Progenitor cell of endocrine pancreas (in vitro differentiated cells): ENCODE measurements at places on chromosomes 2 and 18.
A peak's percentile ranks its signal among the peaks of the same experiment; 100 is the strongest.

DNA sequence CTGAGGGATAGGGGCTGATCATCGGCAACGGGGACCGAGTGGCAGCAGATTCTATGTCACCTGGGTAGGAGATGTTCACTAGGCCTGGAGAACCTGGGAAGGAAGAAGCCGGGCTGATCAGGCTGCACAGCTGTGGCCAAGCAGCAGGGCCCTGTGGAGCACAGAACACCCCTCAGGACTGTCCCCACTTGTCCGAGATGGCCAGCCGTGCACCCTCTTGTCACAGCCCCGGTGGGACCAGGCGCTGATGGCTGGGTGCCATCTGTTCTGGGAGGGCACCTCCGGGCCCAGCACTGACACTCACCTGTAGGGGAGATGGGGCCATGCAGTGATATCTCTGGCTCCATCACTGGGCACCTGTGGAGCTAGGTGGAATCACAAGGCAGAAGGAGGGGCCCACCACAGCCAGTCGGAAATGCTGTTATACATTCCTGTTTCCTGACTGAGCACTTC is 217.9 kb upstream of the RAB6C start:
- H3K4me1 ChIP-seq: peaks cover 3% of the 10 kb centered on the region
- no peak for DNase-seq
- no peak overlapping the region for H3K4me3 ChIP-seq
- H3K27me3 ChIP-seq: peaks cover 15% of the 10 kb centered on the region
- no peak overlapping the region for H3K27ac ChIP-seq

DNA sequence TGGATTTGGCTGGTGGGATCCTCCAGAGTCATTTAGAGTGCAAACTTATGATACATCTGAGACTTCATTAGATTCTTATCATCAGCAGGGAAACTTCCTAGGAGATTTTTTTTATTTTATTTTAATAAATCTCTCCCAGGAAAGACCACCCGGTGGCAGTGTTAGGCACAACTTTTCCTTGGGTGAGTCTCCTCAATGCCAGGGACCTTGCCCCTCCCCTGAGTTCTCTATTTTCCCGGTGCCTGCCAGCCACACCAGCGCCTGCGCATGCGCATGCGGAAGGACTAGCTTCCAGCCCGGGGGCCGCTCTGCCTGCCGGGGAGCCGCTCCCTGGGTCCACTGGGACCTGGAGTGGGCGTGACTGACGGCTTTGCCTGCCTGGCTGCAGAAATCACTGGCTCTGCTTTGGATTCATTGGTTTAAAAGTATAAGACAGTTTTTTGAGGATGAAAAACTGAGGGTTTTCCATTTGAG is 86.6 kb downstream of the TMEM182 start:
- peaks cover 4% of the 10 kb centered on the region for H3K36me3 ChIP-seq
- peak overlapping the region; percentile 61 for H3K4me3 ChIP-seq
- H3K27me3 ChIP-seq: no peaks in the 10 kb centered on the region
- DNase-seq: peak; percentile 68
- peaks cover 4% of the 10 kb centered on the region for H3K4me1 ChIP-seq

DNA sequence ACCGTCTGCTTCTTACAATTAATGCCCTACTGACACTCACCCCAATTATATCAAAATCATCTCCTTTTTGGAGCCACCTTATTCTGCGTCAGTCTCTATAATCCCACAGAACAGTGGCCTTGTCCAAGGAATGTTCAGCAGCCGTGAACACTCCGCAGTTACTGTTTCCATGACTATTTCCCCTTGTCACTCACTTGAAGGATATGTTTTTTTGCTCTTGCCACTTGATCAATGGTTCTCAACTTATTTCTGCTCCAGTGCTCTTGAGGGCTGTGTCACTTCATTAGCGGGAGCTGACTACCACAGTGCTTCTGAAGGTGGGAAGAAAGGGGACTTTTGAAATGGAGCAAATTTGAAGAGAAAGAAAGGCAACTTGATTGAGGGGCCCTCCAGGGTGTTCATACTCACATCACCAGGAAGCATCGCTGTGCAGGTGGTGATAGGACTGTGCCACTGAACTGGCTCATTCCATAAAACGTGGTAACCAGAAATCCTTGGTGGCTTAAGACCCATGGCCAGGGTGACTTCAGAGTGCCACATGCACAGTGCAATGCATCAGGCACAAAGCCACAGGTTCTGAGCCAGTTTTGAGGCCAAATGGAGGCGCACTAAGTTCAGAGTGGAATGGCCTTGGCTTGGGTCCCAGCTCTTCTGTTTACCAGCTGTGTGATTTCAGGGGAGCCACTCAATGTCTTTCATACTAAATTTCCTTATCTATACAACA is 320.6 kb upstream of the RAB12 start:
- H3K27ac ChIP-seq: no peak overlapping the region
- H3K27me3 ChIP-seq: no peaks in the 10 kb centered on the region
- H3K36me3 ChIP-seq: no peaks in the 10 kb centered on the region
- H3K4me1 ChIP-seq: no peaks in the 10 kb centered on the region
- no peak for DNase-seq

GRCh38 chr2:210363261-210363660 is 48.3 kb upstream of the MYL1 start:
- DNase-seq: no peak
- H3K4me3 ChIP-seq: no peak overlapping the region
- peaks cover 3% of the 10 kb centered on the region for H3K4me1 ChIP-seq
- no peaks in the 10 kb centered on the region for H3K27me3 ChIP-seq

GRCh38 chr2:150212722-150213171 is 274.7 kb downstream of the RND3 start:
- H3K27ac ChIP-seq: no peak overlapping the region
- H3K27me3 ChIP-seq: peaks cover 9% of the 10 kb centered on the region
- DNase-seq: no peak
- no peaks in the 10 kb centered on the region for H3K36me3 ChIP-seq

GRCh38 chr2:105578166-105578565 is 166.5 kb upstream of the NCK2 start:
- DNase-seq: no peak
- no peaks in the 10 kb centered on the region for H3K36me3 ChIP-seq
- no peak overlapping the region for H3K27ac ChIP-seq
- peaks cover 9% of the 10 kb centered on the region for H3K27me3 ChIP-seq
- H3K4me3 ChIP-seq: no peak overlapping the region
- H3K4me1 ChIP-seq: peaks cover 17% of the 10 kb centered on the region

- no peak for DNase-seq
- H3K4me3 ChIP-seq: peak overlapping the region; percentile 84
- peaks cover 56% of the 10 kb centered on the region for H3K4me1 ChIP-seq
Measured at GRCh38 chr2:200309296-200310049, 3.0 kb downstream of the SPATS2L start.

DNA sequence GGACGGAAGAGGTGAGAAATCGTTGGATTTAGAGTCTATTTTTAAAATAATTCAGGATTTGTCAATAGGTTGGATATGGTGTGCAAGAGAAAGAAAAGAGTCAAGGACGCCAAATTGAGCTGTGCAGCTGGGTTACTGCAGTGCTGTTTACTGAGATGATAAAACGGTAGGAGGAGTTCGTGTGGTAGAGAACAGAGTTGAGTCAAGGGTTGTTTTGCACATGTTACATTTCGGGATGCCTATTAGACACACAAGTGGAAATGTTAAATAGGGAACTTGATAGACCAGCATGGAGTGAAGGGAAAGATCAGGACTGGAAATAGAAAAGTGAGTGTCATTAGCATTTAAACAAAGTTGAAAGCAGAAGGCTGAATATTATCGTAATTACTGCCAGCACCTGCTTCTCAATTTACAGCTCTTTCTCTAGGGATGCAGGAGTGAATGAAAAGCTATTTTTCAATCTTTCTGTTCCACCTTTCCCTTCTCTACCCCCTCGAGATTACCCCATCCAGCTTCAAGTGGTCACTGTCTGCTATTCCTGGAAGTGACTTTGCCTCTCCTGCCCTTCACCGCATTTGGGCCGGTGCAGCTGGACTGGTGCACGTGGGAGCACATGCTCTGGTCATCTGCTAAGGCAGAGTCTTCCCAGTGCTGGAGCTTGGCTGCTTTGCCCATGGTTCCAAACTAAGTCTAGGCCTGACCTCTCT is 30.3 kb downstream of the GPR75 start:
- no peaks in the 10 kb centered on the region for H3K27me3 ChIP-seq
- no peak overlapping the region for H3K4me3 ChIP-seq
- DNase-seq: no peak
- no peak overlapping the region for H3K27ac ChIP-seq
- peaks cover 3% of the 10 kb centered on the region for H3K36me3 ChIP-seq
- H3K4me1 ChIP-seq: peaks cover 2% of the 10 kb centered on the region

GRCh38 chr18:30709595-30709994 is 332.9 kb downstream of the DSC3 start:
- no peak overlapping the region for H3K4me3 ChIP-seq
- no peaks in the 10 kb centered on the region for H3K4me1 ChIP-seq
- H3K36me3 ChIP-seq: no peaks in the 10 kb centered on the region

DNA sequence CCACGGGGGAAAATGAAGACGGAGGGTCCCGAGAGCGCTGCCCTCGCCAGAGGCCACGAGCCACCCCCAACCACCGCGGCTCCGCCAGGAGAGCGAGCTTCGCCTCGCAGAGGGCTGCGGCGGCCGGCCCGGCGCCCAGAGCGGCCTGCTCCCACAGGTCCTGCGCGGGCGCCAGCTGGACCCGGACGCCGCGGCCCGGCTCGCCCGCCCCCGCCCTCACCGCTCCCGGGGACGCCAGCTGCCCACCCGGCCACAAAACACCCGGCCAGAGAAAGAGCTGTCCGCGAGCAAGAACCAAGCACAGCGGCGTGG is 709 bp downstream of the PTPN2 start:
- no peak for DNase-seq
- no peaks in the 10 kb centered on the region for H3K27me3 ChIP-seq
- peak overlapping the region; percentile 91 for H3K27ac ChIP-seq
- H3K36me3 ChIP-seq: no peaks in the 10 kb centered on the region
- H3K4me1 ChIP-seq: peaks cover 14% of the 10 kb centered on the region

DNA sequence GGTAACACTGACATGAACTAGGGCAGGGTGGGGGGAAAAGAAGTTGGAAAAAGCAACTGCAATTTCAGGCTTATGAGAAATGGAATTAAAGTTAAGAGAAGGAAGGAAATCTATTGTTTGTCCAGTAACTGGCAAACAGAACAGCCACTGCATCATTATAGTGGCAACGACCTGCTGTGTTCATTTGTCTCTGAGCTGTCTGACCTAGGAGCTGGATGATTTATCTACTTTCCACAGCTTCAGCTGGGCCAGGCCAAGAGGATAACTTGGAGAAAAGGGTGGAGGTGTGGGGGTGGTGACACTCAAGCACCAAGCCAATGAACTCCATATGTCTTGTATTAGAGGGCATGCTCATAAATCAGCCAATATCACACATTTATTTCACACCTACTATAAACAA is 291.5 kb upstream of the KLHL29 start:
- no peak overlapping the region for H3K4me3 ChIP-seq
- DNase-seq: no peak
- H3K27me3 ChIP-seq: no peaks in the 10 kb centered on the region
- no peaks in the 10 kb centered on the region for H3K36me3 ChIP-seq

DNA sequence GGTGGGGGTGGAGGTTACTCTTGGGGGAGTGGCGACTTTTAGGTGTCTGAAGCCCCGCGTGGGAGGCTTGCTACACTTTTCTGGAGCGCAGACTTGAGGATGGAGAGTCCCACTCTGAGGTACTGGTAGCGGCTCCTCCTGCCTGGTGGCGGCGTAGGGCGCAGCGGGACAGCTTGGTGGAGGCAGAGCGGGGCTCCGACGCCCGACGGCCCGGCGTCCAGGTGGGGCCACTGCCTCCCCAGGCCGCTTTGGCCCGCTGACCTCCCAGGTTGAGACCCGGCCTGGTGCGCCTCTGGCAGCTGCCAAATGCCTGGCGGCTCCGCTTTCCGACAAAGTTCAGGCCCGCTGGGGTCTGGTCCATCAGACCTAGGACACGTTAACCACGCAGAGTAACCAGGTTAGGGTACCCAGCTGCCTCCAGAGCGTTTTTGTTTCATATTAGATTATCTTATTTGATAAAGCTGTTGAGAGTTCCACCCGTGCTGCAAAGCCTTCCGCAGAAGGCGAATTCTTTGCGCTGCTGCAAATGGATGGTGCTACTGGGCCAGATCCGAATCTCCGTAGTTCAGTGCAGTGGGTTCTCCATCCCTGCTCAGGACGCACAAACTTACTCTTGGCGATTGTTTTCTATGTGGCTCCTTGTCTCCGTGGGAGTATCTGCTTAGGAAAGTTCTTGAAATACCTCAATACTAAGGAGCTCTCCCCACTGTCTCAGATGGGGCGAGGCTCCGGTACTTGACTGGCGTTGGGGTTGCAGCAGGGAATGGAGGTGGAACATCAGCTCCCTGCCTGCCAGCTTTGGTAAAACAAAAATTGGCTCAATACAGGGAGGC is 405.9 kb downstream of the XIRP2 start:
- H3K27me3 ChIP-seq: peaks cover 7% of the 10 kb centered on the region
- peak overlapping the region; percentile 87 for H3K27ac ChIP-seq
- peaks cover 14% of the 10 kb centered on the region for H3K4me1 ChIP-seq

GRCh38 chr2:88753833-88754584 is 62.5 kb downstream of the RPIA start:
- no peak for DNase-seq
- H3K36me3 ChIP-seq: peaks cover 24% of the 10 kb centered on the region
- no peaks in the 10 kb centered on the region for H3K27me3 ChIP-seq
- H3K4me1 ChIP-seq: no peaks in the 10 kb centered on the region
- no peak overlapping the region for H3K4me3 ChIP-seq
- no peak overlapping the region for H3K27ac ChIP-seq

- H3K27ac ChIP-seq: peak overlapping the region; percentile 95
- H3K36me3 ChIP-seq: peaks cover 11% of the 10 kb centered on the region
- peaks cover 5% of the 10 kb centered on the region for H3K27me3 ChIP-seq
- peak overlapping the region; percentile 98 for H3K4me3 ChIP-seq
- H3K4me1 ChIP-seq: peaks cover 8% of the 10 kb centered on the region
Measured at GRCh38 chr2:121735518-121736074, 1.1 kb downstream of the NIFK start.

- no peak overlapping the region for H3K27ac ChIP-seq
- no peak overlapping the region for H3K4me3 ChIP-seq
- H3K27me3 ChIP-seq: peaks cover 13% of the 10 kb centered on the region
- peaks cover 6% of the 10 kb centered on the region for H3K4me1 ChIP-seq
- no peaks in the 10 kb centered on the region for H3K36me3 ChIP-seq
Measured at GRCh38 chr2:216540920-216541319, 42.3 kb downstream of the RPL37A start.

DNA sequence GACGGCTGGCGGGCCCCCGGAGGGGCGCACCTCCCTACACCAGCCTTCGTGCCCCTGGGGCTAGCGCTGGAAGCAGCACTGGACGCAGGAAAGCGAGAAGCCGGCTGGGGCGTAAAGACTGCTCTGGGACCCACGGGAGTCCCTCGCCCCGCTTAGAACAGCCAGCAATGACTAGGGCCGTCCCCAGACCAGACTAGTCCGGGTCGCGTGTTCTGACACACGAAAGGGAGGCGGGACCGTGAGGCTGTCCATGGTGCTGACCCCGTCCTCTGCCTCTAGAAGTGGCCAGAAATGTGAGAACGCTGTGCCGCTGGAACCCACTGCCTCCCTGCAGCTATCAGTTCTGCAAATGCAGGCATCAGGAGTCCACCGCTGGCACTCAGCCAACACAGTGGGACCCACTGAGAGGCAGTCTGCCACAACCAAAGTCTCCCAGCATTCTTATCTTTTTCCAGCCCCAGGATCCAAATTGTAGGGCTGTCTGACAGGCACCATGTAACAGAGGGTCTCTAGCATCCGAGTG is at the start of gene UCN:
UCN (minus strand) TSS at position 87 of the 523 bp plus-strand sequence. CDS start 550 bp downstream, outside the sequence.
- DNase-seq: peak; percentile 58
- no peak within 1 kb of the TSS for H3K4me3 ChIP-seq
- H3K27me3 ChIP-seq: peaks cover 50% of the 10 kb centered on the region
- H3K27ac ChIP-seq: no peak within 1 kb of the TSS
- H3K36me3 ChIP-seq: peaks cover 7% of the 10 kb centered on the region
- no peaks in the 10 kb centered on the region for H3K4me1 ChIP-seq

- peaks cover 2% of the 10 kb centered on the region for H3K27me3 ChIP-seq
- H3K4me1 ChIP-seq: peaks cover 7% of the 10 kb centered on the region
- H3K36me3 ChIP-seq: no peaks in the 10 kb centered on the region
- H3K4me3 ChIP-seq: no peak overlapping the region
- no peak for DNase-seq
- no peak overlapping the region for H3K27ac ChIP-seq
Measured at GRCh38 chr2:109266998-109267854, 138.2 kb downstream of the SH3RF3 start.
